ENCODE measurements at places on chromosomes 2 and 18.

GRCh38 chr2:203549406-203549805 lies 14.3 kb upstream of the RAPH1 start:
- DNase-seq, result no peak

DNA sequence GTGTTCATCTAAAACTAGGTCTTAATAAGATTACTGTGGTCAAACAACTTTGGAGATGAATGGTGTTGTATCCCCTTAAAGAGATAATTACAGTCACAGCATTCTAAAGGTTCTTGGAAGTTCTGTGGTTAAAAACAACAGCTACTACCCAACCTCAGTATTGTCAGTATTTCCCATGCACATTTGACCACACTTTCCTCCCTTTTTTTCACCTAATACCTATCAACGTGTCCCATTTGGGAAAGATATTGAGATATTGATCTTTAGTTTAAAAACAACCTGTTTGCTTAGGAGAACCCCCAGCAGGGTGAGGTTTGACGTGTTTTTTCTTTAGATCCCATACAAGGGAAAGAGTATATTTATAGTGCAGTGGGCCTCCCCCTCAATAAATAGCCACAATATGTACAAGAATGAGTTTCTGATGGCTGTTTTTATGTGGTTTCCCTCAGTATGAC lies 65.6 kb downstream of the WDR7 start:
- no peak for DNase-seq

DNA sequence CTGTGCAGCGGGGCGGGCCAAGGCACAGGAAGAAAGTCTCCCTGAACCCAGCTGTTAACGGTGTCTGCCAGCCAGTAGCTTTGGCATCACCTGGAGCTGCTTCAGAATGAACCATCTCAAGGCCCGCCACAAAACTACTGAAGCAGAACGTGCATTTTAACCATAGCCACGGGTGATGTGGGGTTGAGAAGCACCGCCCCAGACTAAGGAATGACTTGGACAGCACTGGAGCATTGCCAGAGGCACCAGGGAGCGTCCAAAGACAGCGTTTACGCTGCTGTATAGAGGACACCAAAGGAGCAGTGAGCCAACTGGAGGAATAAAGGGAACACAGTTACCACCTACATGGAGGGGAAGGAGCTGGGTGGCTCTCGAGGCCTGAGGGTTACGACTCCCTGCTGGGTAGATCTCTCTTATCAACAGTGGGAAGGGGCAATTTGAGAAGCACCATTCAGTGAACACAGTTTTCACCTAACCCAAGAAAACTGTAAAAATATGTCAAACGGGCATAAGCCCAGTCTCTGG lies 28.4 kb upstream of the LONRF2 start:
- DNase-seq, result no peak

DNA sequence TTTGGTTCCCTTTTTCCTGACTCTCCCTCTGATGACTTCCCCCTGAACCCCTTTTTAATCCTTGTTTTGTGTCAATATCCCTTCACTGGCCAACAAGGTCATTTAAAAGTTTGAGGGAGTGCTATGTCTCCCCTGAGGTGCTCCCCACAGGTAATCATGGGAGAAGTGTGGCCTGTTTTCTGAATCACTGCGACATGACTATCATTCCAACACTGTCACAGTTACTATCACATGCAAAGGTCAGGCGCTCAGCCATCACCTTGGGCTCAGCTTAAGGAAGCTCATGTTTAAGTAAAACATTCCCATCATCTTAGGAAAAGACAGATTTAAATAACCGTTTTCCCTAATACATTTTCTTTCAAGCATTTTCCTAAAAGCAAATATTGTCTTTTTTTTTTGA lies 20.9 kb upstream of the ACAA2 start:
- DNase-seq, result no peak

DNA sequence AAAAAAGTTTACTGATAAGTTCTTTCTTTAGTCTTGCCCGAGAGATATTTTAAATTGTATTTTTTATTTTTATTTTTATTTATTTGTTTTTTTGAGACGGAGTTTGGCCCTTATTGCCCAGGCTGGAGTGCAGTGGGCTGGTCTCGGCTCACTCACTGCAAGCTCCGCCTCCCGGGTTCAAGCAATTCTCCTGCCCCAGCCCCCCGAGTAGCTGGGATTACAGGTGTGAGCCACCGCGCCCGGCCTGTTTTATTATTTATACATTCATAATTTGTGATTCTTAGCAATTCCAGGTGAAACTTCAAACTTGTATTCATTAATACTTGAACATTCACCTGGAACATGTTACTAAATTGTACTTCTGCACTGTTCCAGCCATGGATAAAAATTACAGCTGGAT lies 2.9 kb downstream of the CREB1 start:
- no peak for DNase-seq

DNA sequence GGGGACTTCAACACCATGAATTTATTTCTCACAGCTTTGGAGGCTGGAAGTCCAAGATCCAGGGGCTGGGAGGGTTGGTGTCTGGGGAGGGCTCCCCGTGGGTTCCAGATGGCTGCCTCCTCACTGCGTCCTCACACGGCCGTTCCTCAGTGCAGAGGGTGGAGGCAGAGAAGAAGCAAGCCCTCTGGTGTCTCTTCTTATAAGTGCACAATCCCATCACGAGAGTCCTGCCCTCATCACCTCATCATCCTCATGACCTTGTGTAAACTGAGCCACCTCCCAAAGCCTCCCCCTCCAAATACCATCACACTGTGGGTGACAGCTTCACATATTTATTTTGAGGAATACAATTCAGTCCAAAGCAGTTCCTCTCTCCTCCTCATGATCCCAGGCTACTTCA lies 26.3 kb downstream of the TMEM163 start:
- no peak for DNase-seq

GRCh38 chr2:39521876-39522517 lies 84.9 kb upstream of the MAP4K3 start:
- no peak for DNase-seq

GRCh38 chr2:230942920-230943896 lies 18.2 kb upstream of the GPR55 start:
- no peak for DNase-seq

- DNase-seq, result no peak
Measured at GRCh38 chr2:51919395-51919794, 887.5 kb upstream of the NRXN1 start.

DNA sequence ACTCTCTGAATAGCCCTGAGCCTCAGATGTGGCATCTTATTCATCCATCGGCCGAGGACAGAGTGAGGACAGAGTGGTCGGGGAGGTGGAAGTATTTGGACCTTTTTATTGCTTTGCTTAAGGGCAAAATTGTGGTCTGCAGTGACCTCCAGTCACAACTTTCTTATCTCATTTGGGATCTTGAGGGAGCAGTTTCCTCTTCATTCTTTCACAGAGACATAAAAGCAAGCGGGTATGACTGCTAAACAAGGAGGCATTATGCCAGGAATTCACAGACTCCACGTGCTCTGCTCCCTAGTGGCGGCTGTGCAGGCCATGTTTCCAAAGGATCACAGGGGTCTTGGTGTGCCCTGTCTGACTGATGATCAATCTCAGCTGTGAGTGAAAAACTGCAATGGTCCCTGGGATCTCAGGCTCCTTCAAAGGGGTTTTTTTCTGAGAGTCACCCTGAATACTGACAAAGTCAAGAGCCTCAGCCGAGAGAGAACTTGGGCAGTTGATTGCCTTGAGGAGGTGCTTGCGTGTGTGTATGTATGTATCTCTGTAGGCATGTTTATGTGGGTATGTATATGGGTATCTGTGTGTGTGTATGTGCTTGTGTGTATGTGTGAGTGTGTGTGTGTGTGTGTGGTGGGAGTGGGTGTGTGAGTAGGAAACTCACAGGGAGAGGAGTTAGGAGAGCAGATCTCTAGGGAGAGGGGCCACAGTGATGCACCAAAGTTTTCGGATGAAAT lies 47.7 kb downstream of the RAPGEF4 start:
- no peak for DNase-seq
